ENCODE measurements at places on chromosomes 2 and 18. TPM values are rescaled to one million over a fixed set of nuclear protein-coding genes. Genes with fewer than 3 reads are reported as not detected.

Gene NFATC1
- total RNA-seq, result 18.9 TPM

DNA sequence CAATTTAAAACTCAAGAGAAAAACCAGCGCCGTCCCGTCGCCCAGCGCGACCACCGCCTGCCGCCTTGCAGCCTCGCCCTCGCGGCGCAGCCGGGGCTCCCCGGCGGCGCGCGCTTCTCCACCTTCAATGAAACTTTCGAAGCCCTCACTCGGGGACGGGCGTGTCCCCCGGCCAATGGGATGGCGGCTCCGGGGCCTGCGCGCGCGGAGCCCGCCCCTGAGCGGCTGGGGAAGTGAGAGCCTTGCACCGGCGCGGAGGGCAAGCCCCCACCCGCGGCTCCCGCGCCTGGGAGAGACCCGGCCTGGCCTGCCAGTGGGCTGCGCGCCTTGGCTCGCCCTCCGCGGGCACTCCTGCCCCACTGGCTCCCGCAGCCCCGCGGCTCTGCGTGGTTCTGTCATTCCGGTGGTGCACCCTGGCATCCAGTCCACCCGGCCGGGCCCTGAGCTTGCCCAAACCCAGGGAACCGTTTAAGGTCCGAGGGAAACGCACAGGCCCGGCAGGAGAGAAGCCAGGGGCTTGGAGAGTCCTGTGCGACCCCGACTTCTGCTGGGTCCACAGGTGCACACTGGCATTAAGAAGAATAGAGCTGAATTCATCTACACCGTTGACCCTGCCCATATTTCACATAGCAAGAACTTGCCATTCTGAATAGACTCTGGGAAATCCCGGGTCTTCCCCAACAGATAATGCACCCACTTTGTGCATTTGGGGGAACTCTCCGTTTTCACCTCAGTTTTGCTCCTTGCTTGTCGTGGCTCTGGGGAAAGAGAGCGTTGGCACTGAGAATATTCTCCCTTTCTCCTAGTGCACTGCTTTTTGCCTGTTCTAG lies at the start of gene PIEZO2:
Gene PIEZO2, minus strand, starts transcription at position 129 of the 830 bp plus-strand sequence. CDS start 981 bp downstream, outside the sequence.
- DNase-seq, result peak; percentile 67

DNA sequence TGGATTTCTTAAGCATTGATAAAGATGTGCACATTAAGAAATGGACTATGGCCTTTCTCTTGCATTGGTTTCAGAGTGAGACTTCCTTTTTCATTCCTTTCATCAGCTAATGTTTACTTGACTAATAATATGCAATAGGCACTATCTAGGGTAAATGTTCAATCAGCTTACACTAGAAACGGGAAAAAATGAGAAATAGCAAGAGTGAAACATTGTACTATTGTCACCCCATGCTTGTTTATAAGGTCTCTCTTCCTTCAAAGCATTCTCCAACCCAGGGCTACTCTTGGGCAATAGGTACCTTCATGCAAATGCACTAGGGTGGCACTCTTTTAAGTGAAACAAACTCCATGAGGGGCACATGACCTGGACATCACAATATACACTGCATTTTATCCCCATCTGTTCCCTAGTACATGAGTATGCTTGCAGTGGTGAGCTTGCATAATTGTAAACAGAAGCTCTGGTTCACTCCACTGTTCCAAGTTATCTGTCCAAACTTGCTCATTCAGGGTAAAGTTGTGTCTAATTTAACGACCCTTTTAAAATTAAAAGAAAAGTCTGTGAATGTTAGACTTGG lies 402.3 kb downstream of the ERBB4 start:
- DNase-seq, result no peak

- DNase-seq, result no peak
Measured at GRCh38 chr2:44342854-44343253, 18.4 kb downstream of the PREPL start.

- DNase-seq, result no peak
Measured at GRCh38 chr2:85583667-85584353, 421 bp upstream of the VAMP5 start.

GRCh38 chr18:24656551-24657443 lies 196.4 kb downstream of the HRH4 start:
- no peak for DNase-seq

GRCh38 chr2:39488450-39488849 lies 51.4 kb upstream of the MAP4K3 start:
- DNase-seq, result no peak

DNA sequence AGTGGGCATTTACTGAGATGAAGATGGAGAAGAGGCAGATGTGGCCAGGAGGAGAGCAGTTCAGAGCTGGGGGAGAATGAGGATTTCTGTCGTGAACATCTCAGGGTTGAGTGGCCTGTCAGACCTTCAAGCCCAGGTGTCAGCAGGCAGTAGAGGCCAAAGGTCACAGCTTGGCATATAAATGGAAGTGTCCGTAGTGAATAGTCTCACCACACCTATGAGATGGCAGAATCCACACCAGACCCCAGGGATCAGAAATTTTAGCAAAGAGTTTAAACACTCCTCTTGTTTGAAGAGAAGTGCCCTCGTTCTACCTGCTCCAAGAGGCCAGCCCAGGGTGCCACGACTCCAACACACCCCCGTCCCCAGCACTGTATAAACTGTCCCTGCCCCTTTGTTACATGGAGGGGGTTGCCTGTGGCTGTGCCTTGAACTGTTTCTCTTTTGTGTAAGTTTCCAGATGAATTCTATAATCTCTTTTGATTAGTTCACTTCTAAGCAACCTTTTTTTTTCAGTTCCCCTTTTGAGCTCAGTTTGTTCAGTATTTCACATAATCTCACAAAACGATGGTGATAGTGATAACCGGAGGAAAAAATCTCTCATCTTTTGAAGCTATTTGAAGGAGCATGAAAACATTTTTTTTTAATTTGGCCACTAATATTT lies 69.0 kb upstream of the TTC39C start:
- no peak for DNase-seq

Gene PLEKHH2
- 3.1 TPM for total RNA-seq

GRCh38 chr2:43356774-43357173 lies 130.4 kb upstream of the ZFP36L2 start:
- no peak for DNase-seq

DNA sequence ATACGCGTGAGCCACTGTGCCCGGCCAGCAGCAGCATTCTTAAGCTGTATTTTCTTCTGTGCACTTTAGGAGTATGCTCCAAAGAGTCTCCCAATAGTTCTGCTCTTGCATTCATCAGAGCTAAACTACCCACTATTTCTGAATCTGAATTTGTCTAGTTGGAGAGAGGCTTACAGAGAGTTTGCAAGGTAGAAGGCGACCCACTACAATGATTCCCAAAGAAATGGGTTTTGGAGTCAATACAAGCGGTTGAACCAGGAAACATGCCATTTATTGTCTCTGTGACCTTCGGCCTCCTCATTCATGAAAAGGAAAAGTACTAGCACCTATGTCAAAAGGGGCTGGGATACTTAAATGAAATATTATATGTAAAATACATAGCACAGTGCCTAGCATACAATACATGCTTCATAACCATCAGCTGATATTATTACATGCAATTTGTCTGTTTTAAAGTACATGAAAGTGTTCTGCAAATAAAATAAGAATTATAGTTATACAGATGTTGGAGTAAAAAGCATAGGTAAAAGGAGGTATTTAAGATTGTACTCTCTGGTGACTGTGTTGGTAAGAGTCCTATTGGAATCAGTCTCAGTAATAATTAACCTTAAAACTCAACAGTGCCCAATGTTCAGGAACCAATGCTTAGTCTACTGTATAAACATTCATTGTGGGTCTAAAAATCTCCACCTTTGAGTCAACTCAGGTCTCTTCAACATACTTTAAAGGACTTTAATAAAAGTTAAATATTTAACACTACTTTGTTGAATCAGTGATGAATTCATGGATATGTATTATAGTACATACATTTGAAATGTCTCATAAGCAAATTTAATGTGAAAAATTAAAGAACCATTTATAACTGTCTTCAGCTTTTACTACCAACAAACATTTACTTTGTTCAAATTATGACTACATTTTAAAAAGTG lies 89.8 kb upstream of the GRB14 start:
- no peak for DNase-seq

Gene AQP12B
- total RNA-seq, result not detected

Gene KCNF1
- total RNA-seq, result 0.97 TPM

Gene RASGRP3
- total RNA-seq, result 39.9 TPM

GRCh38 chr2:106858810-106859209 lies 27.2 kb downstream of the ST6GAL2 start:
- DNase-seq, result no peak

- DNase-seq, result no peak
Measured at GRCh38 chr18:45102126-45102525, 421.4 kb downstream of the SETBP1 start.

DNA sequence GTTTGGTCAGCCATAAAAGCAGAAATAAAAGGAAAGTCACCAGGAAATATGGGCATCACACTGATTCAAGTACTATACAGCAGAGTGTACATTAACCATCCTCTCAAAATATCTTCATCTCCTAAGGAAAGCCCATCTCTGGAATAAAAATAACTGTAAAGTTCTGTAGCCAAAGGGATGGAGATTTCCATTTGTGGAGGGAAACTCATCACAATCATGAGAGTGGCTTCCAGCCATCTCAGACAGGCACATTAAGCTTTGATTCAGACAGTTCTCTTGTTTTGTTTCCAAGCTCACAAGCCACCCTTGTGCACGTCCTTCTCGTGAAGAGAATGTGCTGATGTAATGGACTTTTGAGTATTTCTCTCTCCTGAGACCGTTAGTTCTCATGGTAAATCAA lies 695.5 kb downstream of the LRRTM4 start:
- no peak for DNase-seq

- no peak for DNase-seq
Measured at GRCh38 chr2:215811003-215811402, 202.3 kb downstream of the MREG start.

- no peak for DNase-seq
Measured at GRCh38 chr2:69057660-69058059, 44.7 kb downstream of the ANTXR1 start.

Gene HOXD10
- not detected for total RNA-seq

- no peak for DNase-seq
Measured at GRCh38 chr2:39216346-39217191, 27.2 kb downstream of the CDKL4 start.

Gene SERPINB7
- total RNA-seq, result not detected

Gene TSHZ1
- 22.6 TPM for total RNA-seq

GRCh38 chr2:65660340-65660739 lies 227.9 kb upstream of the SPRED2 start:
- no peak for DNase-seq

GRCh38 chr18:44836263-44836662 lies 155.6 kb downstream of the SETBP1 start:
- DNase-seq, result no peak

Gene UGT1A6
- not detected for total RNA-seq

Gene CELF4
- 0.79 TPM for total RNA-seq

DNA sequence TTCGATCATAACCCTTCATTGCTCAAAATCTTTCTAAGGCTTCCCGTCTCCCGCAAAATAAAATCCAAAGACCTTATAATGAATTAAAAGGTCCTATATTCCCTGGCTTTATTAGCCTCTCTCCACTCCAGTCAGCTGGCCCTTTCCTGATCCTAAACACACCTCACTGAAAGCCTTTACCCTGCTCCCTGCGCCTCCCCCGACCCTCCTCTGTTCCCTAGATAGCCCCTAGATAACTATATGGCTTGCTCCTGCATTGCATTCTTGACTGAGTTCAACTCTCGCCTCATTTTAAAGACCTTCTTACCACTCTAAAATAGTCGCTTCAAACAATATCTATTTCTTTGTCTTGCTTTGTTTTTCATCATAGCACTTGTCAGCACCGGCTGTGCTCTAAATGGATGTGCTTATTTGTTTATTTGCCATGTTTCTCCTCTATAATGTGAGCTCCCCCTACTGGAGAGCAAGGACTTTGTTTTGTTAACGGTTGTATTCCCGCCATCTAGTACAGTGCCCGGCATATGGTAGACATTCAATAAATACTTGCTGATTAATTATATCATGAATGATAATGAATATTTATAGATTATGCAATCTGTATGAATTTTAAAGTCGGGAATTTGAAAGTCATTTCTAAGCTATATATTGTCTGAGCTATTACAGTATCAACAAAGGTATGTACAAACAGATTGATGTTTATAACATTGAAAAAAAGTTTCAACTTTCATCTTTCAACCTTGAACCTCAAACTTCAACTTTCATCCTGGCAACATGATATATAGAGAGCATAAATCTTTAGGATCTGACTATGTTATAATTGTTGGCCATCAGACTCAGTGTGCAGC lies 32.4 kb upstream of the VIT start:
- DNase-seq, result no peak

Gene MFF
- 70.2 TPM for total RNA-seq

- DNase-seq, result no peak
Measured at GRCh38 chr2:2621855-2622254, 290.8 kb upstream of the MYT1L start.

Gene TMEM163
- 3.5 TPM for total RNA-seq

- DNase-seq, result no peak
Measured at GRCh38 chr2:26193578-26194231, 20.8 kb downstream of the GAREM2 start.

Gene SFT2D3
- total RNA-seq, result 4.7 TPM

DNA sequence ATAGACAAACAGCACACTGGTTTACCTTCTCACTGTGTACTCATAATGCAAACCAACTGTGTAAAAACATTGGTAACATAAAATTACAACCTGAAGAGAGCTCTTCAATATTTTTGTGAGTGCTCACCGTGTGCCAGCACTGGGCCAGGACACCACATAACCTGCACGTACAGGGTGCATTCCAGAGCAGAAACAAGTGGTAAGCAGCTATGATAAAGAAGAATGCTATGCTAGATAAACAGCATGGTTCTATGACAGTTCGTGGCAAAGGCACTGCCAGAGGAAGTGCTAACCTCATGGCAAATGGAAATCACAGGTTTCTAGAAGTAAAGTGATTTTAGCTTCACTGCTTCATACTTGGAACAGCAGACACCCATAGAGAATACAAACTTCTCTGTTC lies 343.5 kb downstream of the MTX2 start:
- no peak for DNase-seq

DNA sequence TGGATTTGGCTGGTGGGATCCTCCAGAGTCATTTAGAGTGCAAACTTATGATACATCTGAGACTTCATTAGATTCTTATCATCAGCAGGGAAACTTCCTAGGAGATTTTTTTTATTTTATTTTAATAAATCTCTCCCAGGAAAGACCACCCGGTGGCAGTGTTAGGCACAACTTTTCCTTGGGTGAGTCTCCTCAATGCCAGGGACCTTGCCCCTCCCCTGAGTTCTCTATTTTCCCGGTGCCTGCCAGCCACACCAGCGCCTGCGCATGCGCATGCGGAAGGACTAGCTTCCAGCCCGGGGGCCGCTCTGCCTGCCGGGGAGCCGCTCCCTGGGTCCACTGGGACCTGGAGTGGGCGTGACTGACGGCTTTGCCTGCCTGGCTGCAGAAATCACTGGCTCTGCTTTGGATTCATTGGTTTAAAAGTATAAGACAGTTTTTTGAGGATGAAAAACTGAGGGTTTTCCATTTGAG lies 86.6 kb downstream of the TMEM182 start:
- DNase-seq, result peak; percentile 90
